Ovary (tissue), 10 donors: ENCODE measurements at places on chromosomes 4 and X.

DNA sequence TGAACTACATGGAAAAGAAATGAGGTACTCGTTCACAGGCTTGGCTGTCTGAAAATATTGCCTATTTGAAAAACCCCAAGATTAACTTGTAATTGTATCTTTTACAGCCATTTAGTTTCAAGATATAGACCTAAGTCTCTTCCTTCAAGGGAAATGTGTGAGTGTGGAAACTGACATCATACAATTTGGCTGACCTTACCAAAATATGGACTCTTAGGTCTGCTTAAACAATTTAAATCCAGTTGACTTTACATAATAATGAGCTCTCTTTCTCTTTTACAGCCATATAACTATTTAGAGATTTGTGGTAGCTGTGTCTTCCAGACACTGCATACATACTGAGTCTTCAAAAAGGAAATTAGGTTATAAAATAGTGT, 186.9 kb downstream of the NR3C2 start:
- H3K4me3 ChIP-seq: no peak overlapping the region
- peaks cover 2% of the 10 kb centered on the region for H3K4me1 ChIP-seq
- no peaks in the 10 kb centered on the region for H3K27me3 ChIP-seq
- no peak for DNase-seq
- no peak overlapping the region for H3K27ac ChIP-seq

DNA sequence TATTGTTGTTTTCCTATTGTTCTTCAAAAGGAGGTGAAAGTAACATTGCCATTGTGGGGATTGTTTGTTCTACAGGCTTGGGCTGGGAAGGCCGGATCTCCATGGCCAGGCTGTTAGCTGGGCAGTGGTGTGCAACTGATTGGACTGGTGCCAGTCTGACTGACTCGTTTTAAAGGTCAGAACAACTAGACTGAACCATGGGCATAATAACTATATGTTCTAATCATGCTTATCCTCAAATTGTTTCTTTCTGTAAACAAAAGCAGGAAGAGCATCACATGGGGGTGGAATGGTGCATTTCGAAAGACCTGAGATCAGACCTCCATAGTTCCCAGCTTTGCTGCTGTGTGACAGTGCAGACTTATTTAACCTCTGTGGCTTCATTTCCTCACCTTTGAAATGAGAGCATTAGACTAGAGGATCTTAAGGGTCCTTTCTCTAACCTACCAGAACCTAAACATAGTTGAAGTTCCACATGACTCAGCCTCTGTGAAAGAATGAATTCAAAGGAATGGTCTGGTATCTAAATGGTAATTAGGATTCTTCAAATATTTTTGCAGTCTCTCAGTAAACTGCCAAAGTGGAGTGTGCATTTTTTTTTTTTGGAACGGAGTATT, 66.7 kb upstream of the PGRMC2 start:
- no peaks in the 10 kb centered on the region for H3K27me3 ChIP-seq
- no peak overlapping the region for H3K27ac ChIP-seq
- H3K36me3 ChIP-seq: no peaks in the 10 kb centered on the region
- peaks cover 10% of the 10 kb centered on the region for H3K4me1 ChIP-seq
- H3K4me3 ChIP-seq: no peak overlapping the region

GRCh38 chr4:122163767-122164166, 11.6 kb downstream of the BLTP1 start:
- no peak overlapping the region for H3K4me3 ChIP-seq
- no peak overlapping the region for H3K27ac ChIP-seq
- peaks cover 2% of the 10 kb centered on the region for H3K4me1 ChIP-seq

GRCh38 chrX:155086202-155086840, 15.0 kb downstream of the BRCC3 start:
- H3K36me3 ChIP-seq: no peaks in the 10 kb centered on the region
- no peak for DNase-seq
- no peaks in the 10 kb centered on the region for H3K4me1 ChIP-seq
- no peaks in the 10 kb centered on the region for H3K27me3 ChIP-seq

GRCh38 chrX:137547291-137547690, 18.6 kb upstream of the ZIC3 start:
- no peaks in the 10 kb centered on the region for H3K27me3 ChIP-seq
- no peak for DNase-seq
- no peaks in the 10 kb centered on the region for H3K36me3 ChIP-seq

DNA sequence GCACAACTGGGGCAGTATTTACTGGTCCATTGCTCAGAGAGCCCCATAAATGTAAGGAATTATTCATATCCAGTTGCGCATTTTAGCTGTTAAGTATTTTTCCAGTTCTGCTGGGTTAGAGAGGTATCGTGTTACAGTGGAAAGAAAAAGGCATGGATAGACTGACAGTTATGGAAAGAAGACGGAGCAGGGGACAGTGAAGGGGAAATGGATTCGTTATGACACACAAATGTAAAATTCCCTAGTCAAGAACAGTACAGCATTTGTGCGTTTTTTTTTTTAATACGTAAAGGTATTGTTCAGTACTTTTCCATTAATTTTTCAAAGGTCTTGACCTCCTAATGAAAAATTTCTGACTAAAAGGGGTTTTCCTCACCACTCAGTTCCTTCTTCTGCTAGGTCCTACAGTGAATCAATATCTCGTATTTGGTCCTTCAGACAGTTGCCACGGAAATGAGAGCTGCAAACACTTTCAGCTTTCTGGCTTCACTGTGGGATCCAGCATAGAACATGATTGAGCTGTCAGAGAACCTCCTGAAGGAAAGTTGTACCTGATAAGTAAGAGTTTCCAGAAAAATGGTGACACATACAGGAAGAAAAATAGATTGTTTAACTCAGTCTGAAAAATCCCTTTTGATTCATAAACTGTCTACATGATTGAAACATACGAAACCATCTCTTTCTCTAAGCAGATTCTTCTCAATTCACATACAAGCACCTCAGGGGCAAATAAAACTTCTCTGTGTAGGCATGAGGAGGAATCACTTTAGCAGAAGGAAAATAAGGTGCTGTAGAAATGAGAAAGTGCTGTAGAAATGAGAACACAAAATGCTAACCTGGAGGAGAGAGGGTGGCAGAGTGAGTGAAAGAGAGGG, 21.8 kb upstream of the BBS12 start:
- no peaks in the 10 kb centered on the region for H3K27me3 ChIP-seq
- H3K4me1 ChIP-seq: peaks cover 2% of the 10 kb centered on the region
- no peak for DNase-seq
- H3K4me3 ChIP-seq: no peak overlapping the region
- H3K27ac ChIP-seq: no peak overlapping the region

DNA sequence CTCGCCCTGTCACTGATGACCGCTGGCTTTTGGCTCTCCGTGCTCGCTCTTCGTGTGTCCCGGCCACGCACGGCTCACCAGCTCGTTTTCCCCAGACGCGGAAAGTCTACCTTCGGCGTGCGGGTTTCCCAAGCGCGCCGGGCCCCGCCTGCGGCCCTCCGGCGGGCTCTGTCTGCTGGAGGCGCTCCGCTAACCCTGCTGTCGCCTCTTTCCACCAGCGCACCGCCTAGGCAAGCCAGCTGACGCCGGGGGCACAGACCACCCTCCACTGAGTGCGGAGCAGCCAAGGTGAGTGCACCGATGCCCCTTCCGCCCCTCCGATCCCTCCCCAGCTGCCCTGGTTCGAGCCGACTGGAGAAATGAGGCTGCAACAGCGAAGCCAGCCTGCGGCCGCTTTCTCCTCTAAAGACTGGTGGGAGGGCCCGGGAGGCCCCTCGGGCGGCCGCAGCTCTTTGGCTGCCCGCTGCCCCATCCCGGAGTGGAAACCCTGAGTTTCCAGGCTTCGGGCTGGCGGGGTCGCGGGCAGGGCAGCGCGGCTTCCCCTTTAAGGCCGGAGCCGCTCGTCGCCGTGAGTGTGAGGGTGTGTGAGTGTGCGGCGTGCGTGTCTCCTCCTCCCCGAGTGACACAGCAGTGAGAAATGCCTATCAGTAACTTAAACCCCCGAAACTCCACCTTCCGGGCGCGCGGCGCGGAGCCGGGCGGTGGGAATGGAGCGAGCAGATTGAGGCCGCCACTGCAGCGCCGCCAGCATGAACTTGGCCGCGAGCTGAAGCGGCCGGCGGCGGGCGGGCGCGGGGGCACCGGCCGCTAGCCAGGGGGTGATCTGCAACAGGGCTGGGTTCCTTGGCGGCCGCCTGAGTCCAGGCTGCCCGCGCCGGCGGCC, at the start of gene MAMLD1:
Gene MAMLD1 (plus strand): TSS at position 719 of the 883 bp plus-strand sequence. CDS start 82,200 bp downstream, outside the sequence.
- peaks cover 3% of the 10 kb centered on the region for H3K4me1 ChIP-seq
- no peaks in the 10 kb centered on the region for H3K36me3 ChIP-seq
- peak within 1 kb of the TSS; percentile 52 for H3K4me3 ChIP-seq
- DNase-seq: peak; percentile 69
- peak within 1 kb of the TSS; percentile 75 for H3K27ac ChIP-seq

DNA sequence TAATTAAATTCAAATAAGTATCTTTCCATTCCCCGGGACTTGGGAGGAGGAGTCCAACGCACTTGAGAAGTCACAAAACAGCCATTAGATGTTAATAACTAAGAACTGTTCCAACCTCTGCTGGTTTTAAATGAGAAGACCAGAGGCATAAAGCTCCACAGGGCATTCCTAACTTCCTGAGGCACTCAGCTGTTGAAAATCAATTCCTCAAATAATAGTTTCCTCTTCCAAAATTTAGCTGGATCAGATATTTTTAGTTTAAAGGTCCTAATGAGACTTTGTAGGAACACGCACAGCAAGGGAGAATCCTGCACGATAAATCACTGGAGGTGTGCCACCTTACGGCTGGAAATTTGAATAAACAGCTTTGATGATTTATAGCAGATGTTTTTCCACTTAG, 504.3 kb upstream of the ZFP42 start:
- H3K36me3 ChIP-seq: no peaks in the 10 kb centered on the region
- no peaks in the 10 kb centered on the region for H3K27me3 ChIP-seq
- no peaks in the 10 kb centered on the region for H3K4me1 ChIP-seq

GRCh38 chr4:109629775-109630174, 69.7 kb downstream of the MCUB start:
- no peak overlapping the region for H3K4me3 ChIP-seq
- H3K27me3 ChIP-seq: no peaks in the 10 kb centered on the region
- H3K36me3 ChIP-seq: no peaks in the 10 kb centered on the region
- H3K4me1 ChIP-seq: peaks cover 2% of the 10 kb centered on the region
- no peak for DNase-seq
- no peak overlapping the region for H3K27ac ChIP-seq

GRCh38 chrX:153739754-153740486, 15.3 kb downstream of the ABCD1 start:
- H3K36me3 ChIP-seq: no peaks in the 10 kb centered on the region
- no peak overlapping the region for H3K27ac ChIP-seq
- no peaks in the 10 kb centered on the region for H3K27me3 ChIP-seq
- peaks cover 2% of the 10 kb centered on the region for H3K4me1 ChIP-seq
